Fibroblast of skin of left quadriceps (primary cell): ENCODE measurements at places on chromosomes 1 and 21.
A peak's percentile ranks its signal among the peaks of the same experiment; 100 is the strongest.

DNA sequence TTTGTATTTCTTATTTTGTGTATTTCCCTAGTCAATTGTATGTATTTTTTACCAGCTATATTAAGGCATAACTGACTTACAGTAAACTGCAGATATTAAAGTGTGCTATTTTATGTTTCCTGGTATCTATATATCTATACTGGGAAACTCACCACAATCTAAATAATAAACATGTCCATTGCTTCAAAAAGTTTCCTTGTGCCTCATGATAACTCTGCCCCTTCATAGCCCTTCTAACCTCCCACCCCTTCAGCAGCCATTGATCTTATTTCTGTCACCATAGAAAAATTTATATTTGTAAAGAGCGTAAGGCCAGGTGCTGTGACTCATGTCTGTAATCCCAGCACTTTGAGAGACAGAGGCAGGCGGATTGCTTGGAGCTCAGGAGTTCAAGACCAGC is 9.3 kb upstream of the RRP15 start:
- DNase-seq = no peak

DNA sequence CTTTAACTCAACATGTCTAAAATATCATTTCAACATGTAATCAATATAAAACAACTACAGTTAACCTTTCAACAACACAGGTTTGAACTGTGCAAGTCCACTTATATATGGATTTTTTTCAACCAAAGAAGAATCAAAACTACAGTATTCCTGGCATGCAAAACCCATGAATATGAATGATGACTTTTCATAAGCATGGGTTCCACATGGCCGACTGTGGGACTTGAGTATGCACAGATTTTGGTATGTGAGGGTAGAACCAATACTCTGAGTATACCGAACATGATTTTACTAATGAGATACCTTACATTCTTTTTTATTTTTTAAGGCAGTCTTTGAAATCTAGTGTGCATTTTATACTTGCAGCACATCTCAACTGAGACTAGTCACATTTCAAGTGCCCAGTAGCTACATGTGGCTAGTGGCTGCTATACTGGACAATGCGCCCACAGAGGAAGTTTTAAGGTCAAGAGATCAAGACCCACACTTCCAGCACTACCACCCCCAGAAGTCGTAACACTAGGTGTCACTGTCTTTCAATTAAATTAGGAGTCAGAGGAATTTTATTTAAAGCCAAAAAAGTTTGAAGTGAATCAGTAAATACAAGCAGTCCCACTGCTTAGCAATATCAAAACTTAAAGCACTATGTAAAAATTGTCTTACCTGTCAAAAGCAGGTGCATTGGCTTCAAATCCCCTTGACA is 40.0 kb downstream of the SYNJ1 start:
- DNase-seq = no peak

DNA sequence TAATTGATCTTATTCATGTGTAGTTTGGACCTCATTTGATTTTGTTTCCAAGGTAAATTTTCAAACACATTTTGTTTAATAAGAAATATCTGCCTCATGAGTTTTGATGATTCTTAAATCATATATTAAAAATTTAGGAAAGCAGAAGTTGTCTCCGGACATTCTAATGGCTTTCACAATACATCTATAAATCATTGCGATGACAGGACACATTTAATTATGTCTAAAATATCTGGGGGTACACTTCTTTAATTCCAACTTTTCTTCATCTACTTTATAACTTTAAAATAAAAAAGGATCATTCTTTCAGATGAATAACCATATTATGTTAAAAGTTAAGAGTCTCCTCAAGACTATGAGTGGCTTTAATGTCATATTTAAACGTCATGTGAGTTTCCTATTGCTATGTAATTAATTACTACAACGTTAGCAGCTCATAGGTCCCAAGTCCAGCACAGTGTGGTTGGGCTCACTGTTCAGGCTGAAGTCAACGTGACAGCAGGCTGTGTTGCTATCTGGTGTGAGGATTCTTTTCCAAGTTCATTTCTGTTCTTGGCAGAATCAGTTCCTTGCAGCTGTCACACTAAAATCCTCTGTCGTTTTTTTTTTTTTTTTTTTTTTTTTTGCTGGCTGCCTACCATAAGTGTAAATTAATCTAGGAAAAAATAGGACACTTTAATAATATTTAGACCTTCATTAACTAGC is 893.5 kb downstream of the LTN1 start:
- DNase-seq = no peak

DNA sequence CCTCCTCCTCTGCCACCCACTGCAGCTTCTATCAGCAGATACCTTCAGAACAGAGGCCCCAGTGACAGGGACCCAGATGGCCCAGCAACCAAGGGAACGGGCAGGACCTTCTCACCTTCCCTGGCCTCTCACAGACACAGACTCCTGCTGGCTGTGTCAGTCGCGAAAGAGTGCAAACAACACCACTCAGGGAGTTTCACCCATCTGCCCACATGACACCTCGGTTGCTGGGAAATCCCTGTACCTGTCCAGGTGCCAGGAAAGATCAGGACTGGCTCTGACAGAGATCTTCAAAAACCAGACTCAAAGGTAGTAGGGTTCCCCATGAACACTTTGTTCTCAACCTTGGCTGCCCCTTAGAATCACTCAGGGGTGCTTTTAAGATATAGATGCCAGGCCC is 83.5 kb upstream of the HIVEP3 start:
- no peak for DNase-seq

- DNase-seq = no peak
Observed at GRCh38 chr1:67214420-67215174, 48.3 kb downstream of the IL23R start.

GRCh38 chr1:51242546-51242945 is 6.5 kb downstream of the RNF11 start:
- no peak for DNase-seq

DNA sequence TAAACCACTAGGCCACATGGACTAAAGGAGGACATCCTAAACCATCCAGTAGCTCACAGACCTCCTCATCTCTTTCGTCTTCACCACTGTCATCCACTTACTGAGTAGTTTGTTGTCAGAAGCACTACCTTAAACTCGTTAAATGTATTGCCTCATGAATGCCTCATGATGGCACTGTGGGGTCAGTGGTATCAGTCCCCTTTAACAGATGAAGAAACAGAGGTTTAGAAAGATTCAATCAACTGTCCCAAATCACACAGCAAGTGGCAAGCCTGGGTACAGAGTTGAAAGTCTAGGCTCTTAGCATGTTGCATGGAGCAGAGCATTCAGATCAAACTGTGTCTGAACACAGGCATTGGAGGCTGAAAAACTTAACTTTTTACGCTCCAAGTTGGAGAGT is 183.6 kb upstream of the KIAA0040 start:
- DNase-seq = no peak

DNA sequence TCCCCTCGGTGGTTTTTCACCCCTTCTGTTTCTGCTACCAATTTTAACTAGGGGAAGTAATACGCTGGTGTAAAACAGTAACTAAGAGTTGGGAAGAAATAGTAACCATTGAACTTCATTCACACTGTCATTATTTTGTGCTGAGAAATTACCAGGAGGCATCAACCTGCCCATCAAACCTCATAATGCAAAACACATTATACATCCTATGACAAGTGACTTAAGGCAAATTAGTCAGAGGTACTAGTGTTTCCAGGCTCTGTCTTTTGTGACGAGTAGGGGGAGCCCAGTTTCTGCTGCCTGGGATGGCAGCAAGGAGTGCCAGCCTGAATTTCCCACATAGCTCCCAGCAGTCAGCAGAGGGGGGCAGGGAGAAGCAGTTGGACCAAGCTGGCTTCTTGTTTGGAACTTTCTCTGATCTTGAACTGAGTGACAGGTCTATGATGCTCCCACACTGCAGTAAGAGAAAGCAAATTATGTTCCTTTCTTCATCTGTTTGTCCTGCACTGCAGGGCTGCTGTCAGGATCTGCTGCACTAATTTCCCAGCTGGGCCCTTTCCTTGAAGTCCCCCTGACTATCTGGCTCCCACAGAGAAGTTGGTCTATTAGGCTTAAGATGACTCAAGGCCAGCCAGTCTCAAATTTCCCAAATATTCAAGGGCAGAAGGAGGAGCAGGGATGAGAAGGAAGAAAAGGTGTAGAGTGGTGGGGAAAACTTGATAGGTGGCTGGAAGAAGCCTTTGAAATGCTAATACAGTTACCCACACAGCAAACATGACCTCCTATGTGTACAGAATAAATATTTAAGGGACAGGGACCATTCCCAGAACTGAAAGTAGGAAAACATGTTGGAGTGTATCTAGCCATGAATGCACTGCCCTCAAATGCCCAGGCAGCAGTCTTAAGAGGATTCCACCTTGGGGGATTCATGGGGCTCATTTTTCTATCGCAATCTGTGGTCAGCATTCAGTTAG is 322.8 kb downstream of the SEC16B start:
- no peak for DNase-seq

- peak; percentile 24 for DNase-seq
Observed at GRCh38 chr1:170836141-170836540, 99.2 kb upstream of the MROH9 start.

GRCh38 chr21:44924606-44925377 is 4.1 kb upstream of the ITGB2 start:
- DNase-seq = no peak

DNA sequence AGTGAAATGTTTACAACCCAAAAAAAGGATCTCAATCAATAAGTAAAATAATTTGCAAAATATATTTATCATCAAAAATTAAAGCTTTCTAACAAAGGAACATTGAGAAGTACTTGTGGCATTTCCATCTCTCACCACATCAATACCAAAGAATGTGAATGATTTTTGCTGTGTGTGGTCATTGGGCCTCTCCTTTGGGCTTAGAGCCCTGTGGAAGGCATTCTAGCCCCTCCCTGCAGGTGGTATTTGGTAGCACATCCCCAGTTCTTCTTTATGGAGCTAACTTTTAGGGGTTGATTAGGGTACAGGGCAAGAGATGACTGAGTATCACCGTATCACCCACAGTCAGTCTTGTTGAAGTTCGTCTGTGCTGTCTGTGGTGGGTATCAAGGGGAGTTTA is 294.1 kb upstream of the SGIP1 start:
- DNase-seq = no peak

DNA sequence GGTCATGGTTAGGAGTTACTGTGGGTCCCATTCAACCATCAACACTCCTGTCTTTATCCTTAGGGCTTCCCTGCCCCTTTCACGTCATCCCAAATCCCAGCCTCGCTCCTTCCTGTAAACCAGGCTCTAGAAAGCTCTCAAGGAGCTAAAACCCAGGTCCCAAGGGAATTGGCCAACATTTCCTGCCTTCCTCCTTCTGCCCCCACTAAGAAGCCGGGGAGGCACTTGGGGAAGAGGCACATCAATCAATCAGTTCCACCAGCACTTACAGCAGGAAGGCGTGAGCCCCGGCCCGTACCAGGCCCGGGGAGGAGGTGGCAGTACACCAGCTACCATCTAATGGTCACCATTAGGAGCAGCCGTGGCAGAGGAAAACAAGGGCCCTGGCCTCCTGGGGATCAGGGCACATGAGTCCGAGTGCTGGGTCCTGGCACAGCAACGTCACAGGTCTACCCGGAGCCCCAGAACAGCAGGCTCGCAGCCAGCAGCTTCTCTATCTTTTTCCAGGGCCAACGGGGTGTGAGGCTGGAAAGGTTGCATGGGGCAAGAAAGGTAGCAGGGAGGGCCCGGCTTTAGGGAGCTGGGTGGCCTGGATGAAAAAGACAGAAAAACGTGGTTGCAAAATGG is 108.6 kb downstream of the CASZ1 start:
- DNase-seq = peak; percentile 33

DNA sequence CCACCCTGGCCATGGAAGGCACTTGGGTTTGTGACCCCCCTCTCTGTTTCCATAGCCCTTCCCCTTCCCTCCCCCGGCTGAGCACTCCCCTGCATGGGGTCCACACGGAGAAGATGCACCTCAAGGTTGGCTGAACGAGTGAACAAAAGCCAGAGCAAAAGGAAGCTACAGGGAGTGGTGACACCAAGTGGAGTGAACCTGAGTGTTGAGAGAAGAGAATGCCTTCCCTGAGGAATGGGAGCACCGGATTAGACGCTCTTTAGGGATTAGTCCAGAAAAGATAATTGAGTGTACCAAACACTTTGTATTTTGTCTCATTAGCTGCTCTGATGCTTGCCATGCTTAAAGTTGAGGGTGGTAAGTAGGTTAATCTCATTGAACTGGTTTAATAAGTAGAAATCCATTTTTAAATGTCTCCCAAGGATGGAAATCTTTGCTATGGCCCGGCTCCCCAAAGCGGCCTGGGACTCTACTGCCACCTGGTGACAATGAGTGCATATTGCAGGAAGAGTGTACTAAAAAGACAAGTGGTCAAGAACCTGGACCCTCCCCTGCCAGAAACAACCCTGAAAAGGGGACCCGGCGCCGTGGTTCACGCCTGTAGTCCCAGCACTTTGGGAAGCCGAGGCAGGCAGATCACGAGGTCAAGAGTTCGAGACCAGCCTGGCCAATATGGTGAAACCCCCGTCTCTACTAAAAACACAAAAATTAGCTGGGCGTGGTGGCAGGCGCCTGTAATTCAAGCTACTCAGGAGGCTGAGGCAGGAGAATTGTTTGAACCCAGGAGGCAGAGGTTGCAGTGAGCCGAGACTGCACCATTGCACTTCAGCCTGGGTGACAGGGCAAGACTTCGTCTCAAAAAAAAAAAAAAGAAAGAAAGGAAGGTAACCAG is 150.6 kb upstream of the ZC3H12A start:
- DNase-seq = no peak

DNA sequence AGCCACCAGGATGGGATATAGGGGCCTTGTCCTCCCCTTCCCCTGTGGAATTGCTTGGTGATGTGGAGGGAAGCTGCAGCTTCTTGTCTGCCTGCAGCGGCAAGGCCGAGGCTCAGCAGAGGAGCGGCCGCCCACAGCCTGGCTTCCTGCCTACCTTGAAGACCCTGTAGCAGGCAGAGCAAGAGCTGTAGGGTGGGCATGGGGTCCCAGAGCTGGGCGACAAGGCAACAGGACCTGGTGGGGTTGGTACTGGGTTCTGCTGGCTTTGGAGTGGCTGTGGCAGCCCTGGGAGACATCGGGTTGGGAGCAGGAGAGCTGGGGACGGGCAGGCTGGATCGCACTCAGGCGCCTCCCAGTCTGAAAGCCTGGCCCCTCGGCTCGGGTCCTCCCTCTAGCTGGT is 5.7 kb upstream of the GPR153 start:
- no peak for DNase-seq
